ENCODE measurements at places on chromosomes 3 and 15. TPM values are rescaled to one million over a fixed set of nuclear protein-coding genes. Genes with fewer than 3 reads are reported as not detected.

Gene TMEM158
- 5.7 TPM for total RNA-seq

Gene ATP6V1A
- total RNA-seq, result 69.5 TPM

Gene GOLGA8Q
- total RNA-seq, result 0.96 TPM

Gene PLA2G4E
- not detected for total RNA-seq

Gene GPX1
- 724 TPM for total RNA-seq

Gene MB21D2
- 3.3 TPM for total RNA-seq

Gene PTPRG
- 124 TPM for total RNA-seq

Gene ANKRD63
- not detected for total RNA-seq

Gene PSMD6
- 64.1 TPM for total RNA-seq

Gene FBXW12
- total RNA-seq, result not detected

Gene MED12L
- total RNA-seq, result 0.48 TPM

Gene CSPG5
- total RNA-seq, result 2.0 TPM

Gene MBD4
- total RNA-seq, result 37.1 TPM

Gene PLA2G4D
- not detected for total RNA-seq

Gene CCR9
- not detected for total RNA-seq

Data from mesenteric fat pad (tissue), 1 donor.